GDM1 (cell line): ENCODE measurements at places on chromosomes 2 and 18.

DNA sequence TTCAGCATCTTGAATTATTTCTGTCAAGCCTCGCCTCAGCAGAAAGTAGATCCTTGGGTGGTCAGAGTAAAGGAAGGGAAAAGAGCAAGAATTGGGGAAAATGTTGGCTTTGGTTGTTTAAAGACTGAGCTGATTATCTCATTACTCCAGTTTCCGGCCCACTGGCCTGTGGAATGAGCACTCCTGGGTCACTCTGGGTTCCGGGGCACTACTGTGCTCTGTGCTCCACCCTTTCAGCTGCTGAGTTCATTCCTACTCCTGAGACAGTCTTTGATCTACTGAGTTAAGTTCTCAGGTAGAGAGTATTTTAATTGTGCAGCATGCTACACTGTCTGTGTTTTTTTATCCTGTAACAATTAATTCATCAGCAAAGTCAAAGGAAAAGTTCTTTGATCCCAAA lies 427.7 kb downstream of the CDH2 start:
- DNase-seq = no peak

DNA sequence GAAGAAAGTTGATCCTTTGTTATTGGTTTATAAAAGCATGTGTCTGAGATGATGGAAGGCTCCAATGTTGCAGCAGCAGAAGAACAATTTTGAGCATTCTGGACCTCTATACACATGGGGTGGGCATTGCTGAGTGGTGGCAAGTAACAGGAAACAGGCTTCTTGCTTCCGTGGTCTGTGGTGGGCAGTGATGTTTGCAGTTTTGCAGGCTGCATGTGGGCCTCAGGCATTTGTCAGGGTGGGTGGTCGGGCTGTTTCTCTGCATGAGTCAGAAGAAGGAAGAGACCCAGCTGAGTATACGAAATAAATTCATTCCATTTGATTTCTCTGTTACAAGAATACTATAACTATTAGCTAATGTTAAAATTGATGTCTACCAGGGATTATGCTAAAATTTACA lies 239.5 kb upstream of the COL3A1 start:
- DNase-seq = no peak

GRCh38 chr2:133600266-133600928 lies 32.1 kb upstream of the NCKAP5 start:
- no peak for DNase-seq

GRCh38 chr2:218329027-218329825 lies 27.4 kb upstream of the CATIP start:
- no peak for DNase-seq

DNA sequence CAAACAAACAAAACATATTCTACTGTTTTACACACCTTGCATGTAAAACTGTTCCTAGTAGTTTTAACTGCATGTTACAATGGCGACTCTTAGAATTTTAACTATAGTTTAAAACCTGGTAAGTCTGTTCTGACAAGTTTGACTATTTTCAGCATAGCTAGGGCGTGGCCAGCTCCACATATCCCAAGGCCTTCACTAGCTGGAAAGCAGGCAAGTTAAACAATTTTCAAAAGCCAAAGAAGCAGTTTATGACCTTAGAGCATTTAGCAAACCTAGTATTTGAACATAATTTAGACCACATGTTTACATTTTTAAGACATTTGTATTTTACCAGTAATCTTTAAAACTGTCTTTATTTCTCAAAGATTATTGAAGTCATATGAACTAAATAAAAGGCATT lies 402.8 kb upstream of the SYT4 start:
- DNase-seq = no peak

- no peak for DNase-seq
These were observed 838.7 kb downstream of the CCDC85A start for GRCh38 chr2:57022496-57022895.

- DNase-seq = no peak
These were observed 116.2 kb upstream of the NPAS2 start for GRCh38 chr2:100703739-100704138.
